ENCODE measurements at places on chromosomes 16 and 17.

- no peak for DNase-seq
Observed at GRCh38 chr17:55437159-55437605, 15.5 kb upstream of the MMD start.

DNA sequence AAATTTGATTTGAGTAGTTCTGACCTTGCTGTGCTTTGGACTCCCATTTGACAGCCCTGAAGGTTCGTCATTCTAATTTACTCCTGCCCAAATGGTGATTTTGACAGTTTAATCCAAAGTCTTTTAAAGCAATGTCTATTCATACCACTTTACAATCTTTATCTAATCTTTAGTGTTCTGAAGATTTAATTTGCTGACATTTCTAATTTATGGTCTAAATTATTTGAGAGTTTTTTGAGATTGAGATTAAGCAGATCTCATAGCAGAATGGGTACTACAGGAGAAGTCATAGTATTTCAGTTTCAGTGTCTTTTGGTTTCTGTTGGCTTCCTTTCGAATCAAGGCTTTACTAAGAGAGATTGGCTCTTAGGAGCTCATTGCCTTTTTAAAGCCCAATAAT is 32.6 kb upstream of the RASL10B start:
- DNase-seq: no peak

DNA sequence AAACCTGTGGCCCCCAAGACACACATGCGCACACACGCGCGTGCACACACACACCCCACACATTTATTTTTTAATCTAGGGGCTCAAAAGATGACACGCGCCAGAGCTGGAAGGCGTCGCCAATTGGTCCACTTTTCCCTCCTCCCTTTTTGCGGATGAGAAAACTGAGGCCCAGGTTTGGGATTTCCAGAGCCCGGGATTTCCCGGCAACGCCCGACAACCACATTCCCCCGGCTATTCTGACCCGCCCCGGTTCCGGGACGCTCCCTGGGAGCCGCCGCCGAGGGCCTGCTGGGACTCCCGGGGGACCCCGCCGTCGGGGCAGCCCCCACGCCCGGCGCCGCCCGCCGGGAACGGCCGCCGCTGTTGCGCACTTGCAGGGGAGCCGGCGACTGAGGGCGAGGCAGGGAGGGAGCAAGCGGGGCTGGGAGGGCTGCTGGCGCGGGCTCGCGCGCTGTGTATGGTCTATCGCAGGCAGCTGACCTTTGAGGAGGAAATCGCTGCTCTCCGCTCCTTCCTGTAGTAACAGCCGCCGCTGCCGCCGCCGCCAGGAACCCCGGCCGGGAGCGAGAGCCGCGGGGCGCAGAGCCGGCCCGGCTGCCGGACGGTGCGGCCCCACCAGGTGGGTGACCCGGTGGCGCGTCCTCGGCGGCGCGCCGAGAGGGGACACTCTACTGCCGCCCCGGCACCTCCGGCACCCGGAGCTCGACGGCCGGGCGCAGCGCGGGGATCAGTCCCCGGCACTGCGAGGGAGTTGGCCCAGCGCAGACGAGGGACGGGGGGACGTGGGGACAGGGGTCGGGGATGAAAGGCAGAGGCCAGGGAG is at the start of gene STAT5A:
TSS of gene STAT5A (plus strand) at position 522 of the 826 bp plus-strand sequence. CDS start 914 bp downstream, outside the sequence.
- no peak for DNase-seq

DNA sequence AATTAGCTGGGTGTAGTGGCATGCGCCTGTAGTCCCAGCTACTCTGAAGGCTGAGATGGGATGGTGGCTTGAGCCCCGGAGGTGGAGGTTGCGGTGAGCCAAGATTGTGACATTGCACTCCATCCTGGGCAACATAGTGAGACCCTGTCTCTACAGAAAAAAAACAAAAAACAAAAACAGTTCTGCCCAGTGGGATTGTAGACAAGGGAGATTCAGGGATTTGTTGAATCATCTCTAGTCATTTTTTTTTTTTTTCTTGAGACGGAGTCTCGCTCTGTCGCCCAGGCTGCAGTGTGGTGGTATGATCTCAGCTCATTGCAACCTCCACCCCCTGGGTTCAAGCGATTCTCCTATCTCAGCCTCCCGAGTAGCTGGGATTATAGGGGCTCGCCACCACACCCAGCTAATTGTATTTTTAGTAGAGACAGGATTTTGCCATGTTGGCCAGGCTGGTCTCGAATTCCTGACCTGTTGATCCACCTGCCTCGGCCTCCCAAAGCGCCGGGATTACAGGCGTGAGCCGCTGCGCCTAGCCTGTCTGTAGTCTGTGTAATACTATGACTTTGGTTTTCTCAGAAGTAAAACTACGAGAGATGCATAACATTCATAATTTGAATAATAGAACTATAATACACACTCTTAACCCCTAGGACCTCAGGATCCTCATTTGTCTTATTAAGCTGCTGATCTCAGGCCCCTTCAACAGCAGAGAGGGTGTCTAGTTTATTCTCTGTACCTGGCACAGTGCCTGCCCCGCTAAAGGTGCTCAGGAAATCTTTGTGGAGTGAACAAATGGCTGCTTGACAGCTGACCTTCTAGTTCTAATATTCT is 1.4 kb downstream of the TEN1 start:
- DNase-seq: no peak

GRCh38 chr16:65789161-65789945 is 577.1 kb upstream of the CDH5 start:
- DNase-seq: no peak

DNA sequence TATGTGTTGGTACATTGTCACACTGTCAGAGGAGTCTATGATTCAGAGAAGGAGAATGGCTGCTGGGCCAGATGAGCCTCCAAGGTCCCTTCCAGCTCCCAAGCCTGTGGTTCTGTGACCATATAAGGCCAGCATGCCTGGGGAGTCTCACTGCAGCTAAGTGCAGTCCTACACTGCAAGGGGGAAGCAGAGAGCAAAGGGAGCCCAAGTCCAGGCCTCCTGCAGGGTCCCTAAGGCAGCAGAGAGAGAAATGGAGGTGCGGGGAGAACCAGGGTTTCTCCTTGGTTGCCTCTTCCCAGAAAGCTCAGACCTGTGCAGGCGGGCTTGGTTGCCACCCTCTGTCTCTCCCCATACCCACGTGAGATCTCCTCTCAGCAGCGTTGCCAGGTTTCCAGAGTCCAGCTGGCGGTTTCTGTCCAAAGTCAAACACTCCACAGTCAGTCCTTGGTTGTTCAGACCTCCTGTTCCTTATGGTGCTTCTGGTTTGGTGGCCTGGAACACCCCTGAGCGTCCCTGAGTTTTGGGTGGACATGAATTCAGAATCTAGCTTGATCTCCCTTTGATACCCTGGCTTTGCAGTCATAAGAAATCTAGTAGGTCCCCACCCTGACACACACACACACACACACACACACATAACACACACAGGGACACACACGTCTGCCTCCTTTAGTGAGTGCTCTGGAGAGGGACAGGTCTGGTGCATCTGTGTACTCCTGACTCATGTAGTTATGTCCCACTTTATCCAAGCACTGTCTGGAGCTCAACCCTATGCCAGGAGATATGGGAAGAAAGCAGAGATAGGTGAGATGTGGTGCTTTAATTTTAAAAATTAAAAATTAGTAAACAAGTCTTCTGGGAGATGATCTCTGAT is 78.8 kb downstream of the GNAO1 start:
- no peak for DNase-seq

DNA sequence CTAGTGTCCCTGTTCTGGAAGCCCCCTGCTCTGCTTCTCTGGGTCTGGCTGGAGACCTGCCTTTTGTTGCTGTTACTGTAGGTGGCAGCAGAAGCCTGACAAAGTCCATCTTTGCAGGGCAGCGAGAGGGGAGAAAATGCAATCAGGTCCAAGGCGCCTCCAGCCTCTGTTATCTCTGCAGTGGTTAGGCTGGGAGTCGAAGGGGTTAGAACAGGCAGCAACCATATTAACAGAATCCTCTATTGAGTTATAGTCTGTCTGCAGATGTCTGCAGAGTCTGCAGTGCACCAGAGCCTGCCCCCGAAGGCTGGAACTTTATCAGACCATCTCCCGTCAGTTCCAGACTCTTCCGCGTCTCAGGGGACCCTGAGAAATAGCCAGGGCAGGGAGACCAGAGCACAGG is 404.9 kb upstream of the EEF2KMT start:
- DNase-seq: no peak

DNA sequence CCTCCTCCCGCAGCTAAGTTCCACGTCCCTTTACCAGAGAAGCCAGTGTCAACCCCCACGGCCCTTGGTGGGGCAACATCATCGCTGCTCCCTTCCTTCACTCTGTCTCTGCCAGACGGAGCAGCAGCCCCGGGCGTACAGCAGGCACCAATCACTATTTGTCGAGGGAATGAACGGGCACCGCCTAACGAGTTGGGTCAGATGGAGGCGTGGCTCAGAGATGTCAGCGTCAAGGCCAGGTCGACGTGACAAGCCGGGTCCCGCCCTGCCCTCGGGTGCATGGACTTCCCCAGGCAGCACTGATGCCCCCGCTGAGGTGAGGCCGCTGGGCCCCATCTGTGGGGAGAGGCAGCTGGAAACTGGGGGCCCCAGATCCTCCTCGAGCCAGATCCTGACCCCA is 50.0 kb downstream of the CBFA2T3 start:
- DNase-seq: no peak

DNA sequence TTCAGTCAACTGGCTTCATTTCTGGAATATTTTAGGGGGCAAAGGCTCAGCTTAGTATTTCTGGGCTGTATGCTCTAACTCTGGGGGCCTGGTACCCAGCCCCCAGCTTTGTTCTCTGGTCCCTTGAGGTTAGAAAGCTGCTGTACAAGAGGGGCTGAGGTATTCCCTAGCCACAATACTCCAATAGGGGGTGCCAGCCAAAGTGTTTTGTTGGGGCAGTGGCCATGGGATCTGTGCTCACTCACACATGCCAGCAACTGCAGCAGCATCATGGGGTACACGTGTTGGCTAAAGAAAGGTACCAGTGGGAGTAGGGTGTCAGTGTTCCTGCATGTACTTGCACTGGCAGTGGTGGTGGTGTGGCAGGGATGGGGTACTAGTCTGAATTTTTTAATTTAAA is 257.3 kb downstream of the CA10 start:
- no peak for DNase-seq

GRCh38 chr16:75236232-75236631 is 15.2 kb downstream of the BCAR1 start:
- no peak for DNase-seq

- DNase-seq: no peak
Observed at GRCh38 chr16:27480761-27481160, 69.0 kb downstream of the GTF3C1 start.

DNA sequence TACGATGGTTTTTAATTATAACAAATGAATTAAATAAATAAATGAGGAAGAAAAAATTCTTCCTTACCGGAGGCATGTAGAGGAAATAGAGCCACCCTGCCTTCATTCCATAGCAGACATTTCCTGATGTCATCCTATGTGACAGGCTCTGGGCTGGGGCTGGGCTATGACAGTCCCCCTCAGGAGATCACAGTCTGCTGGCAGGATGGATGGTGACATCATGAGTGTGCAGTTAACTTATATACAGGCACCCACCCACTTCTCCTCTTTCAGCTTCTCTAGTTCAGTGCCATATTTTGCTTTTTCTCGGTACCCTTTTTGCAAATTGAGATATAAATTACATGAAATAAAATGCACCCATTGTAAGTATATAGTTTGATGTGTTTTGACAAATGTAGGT is 6.4 kb upstream of the CMTM3 start:
- no peak for DNase-seq

DNA sequence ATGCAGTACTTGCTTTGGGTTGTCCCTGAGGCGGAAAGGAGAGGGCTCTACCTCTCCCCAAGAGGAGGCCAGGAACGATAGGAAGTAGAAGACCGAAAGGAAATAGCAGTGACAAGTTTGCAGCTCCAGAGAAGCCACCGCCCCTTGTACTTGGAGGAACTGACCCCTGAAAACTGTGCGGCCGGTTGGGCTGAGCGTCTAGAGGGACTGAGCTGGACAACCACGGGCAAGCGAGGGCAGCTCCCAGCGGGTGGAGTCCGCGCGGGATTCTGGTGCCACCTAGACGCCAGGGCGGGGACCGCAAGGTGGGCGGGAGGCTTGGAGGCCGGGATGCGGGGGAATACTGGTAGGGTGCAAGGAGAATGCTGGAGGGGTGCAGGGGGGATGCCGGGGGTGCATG is 1.3 kb upstream of the SLC6A4 start:
- DNase-seq: no peak

DNA sequence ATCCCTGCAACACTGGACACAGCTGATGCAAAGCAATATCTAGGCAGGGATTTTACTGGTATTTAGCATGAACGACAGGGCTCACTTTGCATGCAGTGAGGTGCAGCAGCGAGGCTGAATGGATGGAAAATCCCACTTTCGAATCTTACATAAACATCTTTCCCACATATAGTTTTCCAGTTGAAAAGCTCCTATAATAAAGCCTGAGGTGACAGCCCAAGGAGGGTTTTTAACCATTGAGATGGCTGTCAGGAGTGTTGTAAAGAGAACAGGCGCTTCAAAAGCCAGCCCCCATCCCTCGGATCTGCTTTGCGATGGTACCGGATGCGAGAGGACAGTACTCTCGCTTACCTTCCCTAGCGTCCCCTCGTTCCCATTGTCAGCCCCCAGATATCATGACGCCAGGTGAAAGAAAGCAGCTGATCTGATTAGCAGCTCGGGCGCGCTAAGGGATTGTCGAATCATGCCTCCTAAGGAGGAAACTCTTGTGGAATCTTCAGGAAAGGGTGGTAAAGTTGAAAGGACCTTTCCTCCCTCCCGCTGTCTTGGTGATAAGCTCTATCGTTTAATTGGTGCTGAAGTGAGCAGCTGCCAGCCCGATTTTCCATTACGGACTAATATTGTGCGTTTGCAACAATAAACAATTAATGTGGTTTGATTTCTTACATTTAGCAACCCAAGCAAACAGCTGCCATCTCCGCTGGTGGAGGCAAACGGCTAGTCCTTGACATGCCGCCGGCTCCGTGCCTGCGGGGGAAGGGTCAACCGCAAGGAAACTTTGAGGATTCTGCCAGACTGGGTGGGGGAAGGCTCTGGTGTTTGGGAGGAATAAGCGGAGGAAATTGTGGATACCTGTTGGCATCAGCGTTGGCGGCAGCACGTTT is 1.8 kb downstream of the CDH8 start:
- DNase-seq: no peak

- DNase-seq: no peak
Observed at GRCh38 chr16:53090591-53091411, 36.0 kb downstream of the CHD9 start.

DNA sequence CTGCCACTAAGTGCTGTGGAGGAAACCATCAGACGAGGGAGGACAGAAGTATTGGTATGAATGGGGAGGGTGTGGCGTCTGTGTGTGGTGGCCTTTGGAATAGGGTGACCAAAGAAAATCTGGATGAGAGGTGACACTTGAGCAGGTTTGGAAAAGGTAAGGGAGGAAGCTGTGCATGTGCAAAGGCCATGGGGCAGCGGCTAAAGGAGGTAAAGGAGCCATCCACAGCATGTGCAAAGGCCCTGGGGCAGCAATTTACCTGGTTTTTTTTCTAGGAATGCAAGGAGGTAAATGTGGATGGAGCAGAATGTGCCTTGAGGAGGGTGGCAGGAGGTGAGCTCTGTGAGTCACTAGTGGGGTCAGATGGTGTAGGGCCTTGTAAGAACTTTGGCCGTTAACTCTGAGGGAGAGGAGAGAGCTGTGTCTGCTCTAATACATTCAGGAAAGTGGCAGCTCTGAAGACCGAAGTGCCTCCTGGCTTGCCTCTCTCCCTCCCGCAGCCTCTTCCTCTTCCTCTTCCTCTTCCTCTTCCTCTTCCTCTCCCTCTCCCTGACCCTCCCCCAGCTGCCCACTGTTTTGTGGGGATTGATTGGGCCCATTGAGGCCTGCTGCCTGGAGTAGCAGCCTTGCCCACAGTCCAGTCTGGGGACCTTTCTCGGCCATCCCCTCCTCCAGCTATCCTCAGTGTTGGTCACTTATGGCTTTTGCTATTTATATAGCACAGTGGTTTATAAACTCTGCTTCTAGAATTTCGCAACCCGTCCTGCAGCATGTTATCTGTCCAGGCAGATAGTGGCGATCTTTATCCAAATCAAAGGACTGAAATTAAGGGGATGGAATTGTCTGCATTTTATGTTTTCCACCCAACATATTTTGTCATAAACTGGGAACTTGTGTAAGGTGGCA is 38.7 kb downstream of the CMIP start:
- no peak for DNase-seq

All from cortex of kidney (tissue), 1 donor.